ENCODE measurements at places on chromosomes 4 and X.

DNA sequence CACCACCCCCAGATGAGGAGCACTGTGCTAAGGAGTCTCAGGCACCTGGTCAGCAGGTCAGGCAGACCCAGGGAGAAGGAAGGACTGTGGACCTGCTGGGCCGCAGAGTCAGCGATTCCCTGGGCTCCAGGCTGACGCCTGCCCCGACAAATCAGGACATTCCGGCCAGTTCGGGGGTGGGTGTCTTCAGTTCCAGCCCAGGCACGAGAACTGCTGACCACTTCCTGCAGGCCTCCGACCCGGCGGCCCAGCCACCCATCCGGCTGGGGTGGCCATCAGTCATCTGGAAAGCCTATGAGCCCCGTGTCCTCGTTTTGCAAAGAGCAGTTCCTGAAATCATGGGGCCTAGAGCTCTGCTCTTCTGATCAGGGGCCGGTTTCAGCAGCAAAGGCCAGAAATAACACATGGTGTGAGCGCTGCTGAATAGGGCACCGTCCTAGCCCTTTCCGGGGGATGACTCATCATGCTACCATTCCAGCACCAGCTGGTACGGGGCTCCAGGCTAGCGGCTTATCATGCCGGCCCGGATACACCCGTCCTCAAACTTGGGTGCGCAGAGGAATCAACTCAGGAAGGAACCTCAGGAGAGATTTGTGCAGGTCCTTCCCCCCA lies 7.8 kb upstream of the SH3TC1 start:
- DNase-seq: no peak

GRCh38 chr4:24849756-24850155 lies 54.4 kb downstream of the SOD3 start:
- DNase-seq: no peak

- no peak for DNase-seq
Measured at GRCh38 chr4:69360271-69360670, 80.0 kb downstream of the UGT2B28 start.

- no peak for DNase-seq
Measured at GRCh38 chrX:137432609-137433008, 133.3 kb upstream of the ZIC3 start.

DNA sequence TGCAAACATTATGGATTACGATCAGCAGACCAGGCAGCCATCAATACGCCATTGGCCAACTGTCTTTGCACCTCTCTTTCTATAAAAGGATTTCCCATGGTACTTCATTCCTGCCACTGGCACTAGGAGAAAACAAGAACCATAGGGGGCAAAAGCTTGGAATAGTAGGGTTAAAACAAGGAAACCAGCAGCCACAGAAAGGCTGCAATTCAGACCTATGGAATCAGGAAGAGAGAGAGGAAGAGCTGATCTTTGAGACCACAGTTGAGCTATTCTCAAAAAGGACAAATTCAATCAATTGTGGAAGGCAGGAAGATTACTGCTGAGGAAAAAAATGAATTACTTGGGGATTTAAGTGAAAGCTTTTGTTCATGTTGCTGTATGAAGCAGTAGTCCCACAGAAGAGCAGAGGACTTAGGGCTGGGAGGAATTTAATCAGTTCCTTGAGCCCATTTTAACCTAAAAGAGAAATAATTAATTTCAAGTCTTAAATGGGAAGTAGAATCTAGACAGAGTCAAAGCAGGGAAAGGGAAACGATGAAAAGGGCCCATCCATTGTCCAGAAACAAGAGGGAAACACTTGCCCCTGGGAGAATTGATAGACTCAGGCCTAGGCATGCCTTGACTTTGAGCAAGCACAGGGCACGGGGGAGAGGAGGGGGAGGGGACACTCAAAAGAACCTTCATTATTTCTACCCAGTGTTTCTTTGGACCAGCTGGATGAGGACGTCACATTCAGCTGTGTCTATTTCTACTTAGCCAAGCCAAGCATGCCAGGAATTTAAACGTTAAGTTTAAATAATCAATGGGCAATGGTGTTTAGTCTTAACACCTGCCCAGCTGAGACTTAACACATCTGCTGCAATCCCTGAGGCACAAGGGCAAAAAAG lies 50.7 kb downstream of the SCD5 start:
- no peak for DNase-seq

GRCh38 chrX:7272346-7272745 lies 124.4 kb upstream of the PUDP start:
- DNase-seq: no peak

DNA sequence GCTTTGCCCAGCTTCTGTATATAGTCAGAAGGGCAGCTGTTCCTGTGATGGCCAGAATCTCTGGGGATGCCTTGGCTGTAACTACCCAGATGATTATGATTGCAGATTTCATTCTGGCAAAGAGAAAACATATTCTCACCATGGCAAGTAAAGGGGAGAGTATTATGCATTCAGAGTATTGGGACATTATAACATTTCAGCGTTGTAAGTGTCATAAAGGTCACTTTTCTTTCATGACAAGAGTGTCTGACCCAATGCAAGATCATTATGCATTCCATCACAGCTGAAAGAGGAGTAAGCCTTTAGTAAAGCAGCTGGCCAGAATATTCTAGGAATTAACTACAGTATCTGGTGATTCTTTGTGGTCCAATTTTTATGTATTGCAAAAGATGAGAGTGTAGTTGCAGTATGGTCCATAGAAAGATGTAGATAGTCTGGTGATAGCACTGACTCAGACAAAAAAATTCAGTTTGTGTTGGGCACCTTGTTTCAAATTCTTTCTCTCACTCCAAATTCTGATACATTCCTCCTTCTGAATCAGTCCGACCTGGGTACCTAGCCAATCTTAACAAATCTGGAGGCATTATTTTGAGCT lies 2366.3 kb downstream of the PCDH7 start:
- DNase-seq: no peak

DNA sequence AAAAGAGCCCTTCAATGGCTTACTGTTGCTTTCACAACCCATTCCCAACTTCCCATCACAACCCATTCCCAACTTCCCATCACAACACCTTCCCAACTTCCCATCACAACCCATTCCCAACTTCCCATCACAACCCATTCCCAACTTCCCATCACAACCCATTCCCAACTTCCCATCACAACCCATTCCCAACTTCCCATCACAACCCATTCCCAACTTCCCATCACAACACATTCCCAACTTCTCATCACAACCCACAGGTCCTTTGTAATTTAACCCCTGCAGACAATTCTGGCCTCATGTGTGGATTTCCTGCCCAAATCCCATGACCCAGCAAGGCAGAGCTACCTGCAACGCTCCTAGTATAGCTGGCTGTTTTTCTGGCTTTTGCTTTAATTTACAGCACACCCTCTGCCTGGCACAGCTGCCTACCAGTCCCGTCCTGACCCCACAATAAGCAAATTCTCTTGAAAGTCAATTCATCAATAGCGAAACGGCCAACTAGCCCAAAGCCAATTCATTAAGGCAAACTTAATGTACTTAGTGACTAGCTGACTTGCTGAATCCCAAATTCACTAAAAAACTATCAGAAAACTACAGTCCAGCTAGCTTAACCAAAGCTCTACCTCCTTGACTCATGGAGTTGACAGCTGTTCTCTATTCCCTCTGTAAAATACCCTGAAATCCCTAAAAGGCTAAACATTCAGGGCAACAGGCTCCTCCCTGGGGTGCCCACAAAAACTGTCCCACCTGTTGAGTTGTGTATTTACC lies 75.6 kb downstream of the AFAP1 start:
- no peak for DNase-seq

- DNase-seq: no peak
Measured at GRCh38 chr4:7894677-7895181, 44.9 kb downstream of the AFAP1 start.

DNA sequence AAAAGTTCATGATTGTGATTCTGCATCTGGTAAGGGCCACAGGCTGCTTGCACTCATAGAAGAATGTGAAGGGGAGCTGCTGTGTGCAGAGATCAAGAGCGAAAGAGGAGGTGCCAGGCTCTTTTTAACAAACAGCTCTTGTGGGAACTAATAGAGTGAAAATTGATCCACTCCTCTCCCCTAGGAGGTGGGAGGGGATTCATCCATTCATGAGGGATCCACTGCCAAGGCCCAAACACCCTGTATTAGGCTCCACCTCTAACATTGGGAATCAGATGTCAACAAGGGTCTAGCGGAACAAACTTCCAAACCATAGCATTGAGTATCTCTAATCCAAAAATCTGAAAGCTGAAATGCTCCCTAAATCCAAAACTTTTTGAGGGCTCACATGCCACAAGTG lies 16.4 kb upstream of the PPID start:
- DNase-seq: no peak

DNA sequence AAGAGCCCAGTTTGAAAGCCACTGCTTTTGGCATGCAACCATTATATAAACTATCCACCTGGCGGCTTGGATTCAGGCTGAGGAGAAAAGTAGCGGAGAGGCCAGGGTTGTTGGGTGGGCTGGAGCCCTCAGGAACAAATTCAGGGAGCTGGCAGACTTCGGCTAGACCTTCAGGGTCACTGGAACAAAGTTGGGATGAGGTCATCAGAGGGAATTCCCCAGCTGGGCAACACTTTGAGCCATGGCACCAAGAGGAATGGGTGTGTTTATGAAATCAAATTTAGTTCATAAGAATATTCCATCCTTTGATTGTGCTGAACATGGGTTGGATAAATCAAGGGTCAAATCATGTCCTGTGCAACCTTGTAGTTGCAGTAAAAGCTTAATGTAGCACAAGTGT lies 22.0 kb downstream of the MTMR1 start:
- DNase-seq: no peak

- no peak for DNase-seq
Measured at GRCh38 chr4:22842360-22843018, 149.8 kb downstream of the GBA3 start.

DNA sequence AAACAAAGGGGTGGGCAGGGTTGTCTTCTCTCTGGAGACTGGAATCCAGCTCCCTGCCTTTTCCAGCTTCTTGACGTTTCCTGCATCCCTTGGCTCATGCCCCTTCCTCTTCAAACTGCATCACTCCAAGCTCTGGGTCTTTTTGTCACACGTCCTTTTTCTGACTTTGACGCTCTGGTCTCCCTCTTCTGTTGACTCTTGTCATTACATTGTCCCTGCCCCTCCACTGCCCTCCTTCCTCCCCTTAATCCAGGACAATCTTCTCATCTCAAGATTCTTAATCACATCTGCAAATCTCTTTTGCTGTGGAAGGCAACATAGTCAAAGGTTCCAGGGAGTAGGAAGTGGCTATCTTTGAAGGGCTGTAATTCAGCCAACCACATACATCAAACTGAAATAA lies 178.3 kb downstream of the TMA16 start:
- no peak for DNase-seq

GRCh38 chr4:46844325-46844917 lies 64.6 kb downstream of the COX7B2 start:
- DNase-seq: peak; percentile 10

GRCh38 chrX:82384401-82384800 lies 1123.7 kb upstream of the POU3F4 start:
- DNase-seq: peak; percentile 79

GRCh38 chr4:100369871-100370270 lies 148.0 kb downstream of the EMCN start:
- DNase-seq: no peak

DNA sequence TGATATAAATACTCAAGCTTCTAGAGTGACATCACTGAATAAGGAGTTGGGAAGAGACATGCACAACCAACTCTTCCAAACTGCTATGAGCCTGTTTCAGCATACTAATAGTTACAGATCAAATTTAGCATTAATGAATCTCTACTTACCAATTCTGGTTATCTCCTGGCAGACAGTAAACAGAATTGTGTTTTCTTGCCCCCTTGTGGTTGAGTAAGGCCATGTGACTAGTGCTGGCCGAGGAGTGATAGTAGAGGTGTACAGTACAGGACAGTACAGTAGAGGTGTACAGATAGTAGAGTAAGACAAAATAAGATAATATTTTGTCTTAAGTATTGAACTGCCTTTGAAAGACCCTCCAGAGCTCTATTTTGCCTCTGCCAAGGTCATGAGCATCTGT lies 681.4 kb downstream of the GABRG1 start:
- peak; percentile 7 for DNase-seq

DNA sequence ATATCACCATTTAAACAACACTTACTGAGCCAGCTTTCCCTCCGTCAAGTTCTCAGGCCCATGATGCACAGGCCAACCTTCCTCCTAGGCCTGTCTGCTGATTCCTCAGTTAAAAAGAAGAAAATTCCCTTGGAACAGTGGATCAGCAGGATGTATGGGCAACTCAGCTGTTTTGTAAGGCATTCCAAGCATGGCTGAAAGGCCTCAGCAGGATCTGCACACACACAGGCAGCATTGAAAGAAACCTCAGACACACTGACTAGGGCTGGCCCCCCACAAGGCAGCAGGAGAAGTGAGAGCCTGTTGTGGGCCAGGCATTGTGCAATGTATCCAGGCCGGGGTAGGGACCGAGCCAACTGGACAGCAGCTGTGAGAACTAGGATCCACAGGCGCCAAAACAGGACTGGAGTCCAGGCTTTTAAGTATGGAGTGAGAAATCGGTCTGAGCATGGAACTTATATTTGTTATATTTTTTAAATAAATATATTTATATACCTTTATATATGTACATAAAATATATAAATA lies 171.4 kb downstream of the NWD2 start:
- DNase-seq: no peak

GRCh38 chr4:25843340-25844097 lies 19.3 kb downstream of the SEL1L3 start:
- no peak for DNase-seq

GRCh38 chr4:122091836-122092405 lies 60.2 kb upstream of the BLTP1 start:
- no peak for DNase-seq

DNA sequence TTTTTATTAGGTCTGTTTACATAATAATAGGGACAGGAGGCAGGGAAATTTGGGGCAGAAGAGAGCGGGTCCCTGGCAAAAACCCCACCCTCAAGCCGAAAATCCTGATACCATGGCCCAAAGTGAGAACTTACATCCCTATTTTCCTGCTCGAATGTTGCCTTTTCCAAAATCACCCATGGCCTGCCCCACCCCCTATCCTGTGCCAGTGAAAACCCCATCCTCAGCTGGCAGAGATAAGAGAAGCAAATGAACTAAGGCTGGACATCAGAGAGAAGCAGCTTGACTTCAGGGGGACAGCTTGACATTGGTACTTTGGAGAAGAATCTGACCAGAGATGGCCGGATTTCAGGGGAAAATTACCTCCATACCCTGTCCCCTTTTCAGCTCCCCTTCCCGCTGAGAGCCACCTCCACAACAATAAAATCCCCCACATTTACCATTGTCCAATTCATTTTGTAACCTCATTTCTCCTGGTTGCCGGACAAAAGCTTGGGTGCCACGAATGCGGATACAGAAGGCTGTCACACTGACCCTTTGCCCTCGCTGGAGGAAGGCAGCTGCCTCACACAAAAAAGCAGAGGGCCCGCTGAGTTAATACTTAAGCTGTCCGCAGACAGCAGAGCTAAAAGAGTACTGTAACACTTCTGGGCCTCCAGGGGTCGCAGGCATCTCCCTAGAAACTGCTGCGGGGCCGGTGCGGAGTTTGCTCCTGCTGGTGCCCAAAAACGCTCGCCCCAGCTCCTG lies 196.2 kb downstream of the SNCA start:
- peak; percentile 11 for DNase-seq

DNA sequence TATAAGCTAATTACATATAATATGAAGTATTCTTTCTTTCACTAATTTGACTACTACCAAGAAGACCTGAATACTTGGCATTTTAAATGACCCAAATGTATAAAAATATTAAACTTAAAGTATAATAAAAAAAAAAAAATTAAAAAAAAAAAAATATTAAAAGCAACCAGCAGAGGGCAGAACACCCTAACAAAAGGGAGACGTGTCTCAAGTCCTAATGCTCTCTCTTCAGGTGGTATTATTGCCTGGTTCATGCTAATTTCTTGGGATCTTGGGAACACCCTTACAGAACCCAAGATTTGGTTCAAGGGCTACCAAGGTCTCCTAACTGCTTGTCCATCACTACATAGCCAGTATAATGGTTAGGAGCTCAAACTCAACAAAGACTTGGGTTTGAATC lies 754.8 kb downstream of the RAB28 start:
- DNase-seq: no peak
